Motor neuron (in vitro differentiated cells): ENCODE measurements at places on chromosomes 7 and 10.

GRCh38 chr10:59832506-59832905 is 73.8 kb downstream of the CCDC6 start:
- ATAC-seq, result no peak

DNA sequence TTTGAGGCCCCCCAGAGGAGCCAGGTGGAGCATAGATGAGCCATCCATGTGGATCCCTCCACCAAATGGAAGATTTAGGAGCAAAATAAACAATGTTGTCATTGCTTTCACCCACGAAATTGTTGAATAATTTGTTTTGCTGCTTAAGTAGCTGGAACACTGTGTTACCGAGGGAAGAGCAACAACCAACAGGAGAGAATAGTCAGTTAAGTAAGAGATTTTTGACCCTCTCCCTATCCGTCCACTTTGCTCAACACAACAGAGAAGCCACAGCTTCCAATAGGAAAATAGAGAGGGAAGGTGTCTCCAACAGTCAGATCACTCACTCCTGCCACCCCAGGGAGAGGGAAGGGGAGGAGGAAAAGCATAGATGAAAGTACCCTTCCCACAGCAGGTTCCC is 3.9 kb upstream of the ZKSCAN1 start:
- no peak for ATAC-seq

GRCh38 chr7:139358541-139359365 is 941 bp upstream of the LUC7L2 start:
- ATAC-seq, result peak; percentile 4

- ATAC-seq, result no peak
These were observed 7.3 kb downstream of the PDK4 start for GRCh38 chr7:95589031-95589430.

DNA sequence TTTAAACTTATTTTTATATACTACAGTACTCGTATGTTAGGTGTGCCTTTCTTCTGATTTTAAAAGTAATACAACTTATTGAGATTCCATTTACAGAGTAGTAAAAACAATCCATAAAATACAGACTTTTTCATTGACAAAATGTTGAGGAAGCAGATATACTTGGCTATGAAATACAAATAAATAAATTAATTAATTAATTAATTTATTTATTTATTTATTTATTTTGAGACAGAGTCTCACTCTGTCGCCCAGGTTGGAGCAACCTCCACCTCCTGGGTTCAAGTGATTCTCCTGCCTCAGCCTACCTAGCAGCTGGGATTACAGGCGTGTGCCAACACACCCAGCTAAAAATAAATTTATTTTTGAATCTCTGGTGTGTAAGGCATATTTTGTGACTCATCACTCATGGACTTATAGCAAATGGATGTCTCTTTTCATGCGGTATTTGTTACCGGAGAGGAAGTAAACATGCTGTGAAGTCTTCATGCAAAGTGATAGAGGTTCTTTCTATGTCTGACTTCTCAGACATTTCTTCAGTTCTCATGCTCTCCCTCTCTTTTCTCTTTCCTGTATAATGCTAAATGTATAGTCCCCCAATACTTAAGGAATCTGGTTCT is 20.2 kb upstream of the SRPK2 start:
- no peak for ATAC-seq

DNA sequence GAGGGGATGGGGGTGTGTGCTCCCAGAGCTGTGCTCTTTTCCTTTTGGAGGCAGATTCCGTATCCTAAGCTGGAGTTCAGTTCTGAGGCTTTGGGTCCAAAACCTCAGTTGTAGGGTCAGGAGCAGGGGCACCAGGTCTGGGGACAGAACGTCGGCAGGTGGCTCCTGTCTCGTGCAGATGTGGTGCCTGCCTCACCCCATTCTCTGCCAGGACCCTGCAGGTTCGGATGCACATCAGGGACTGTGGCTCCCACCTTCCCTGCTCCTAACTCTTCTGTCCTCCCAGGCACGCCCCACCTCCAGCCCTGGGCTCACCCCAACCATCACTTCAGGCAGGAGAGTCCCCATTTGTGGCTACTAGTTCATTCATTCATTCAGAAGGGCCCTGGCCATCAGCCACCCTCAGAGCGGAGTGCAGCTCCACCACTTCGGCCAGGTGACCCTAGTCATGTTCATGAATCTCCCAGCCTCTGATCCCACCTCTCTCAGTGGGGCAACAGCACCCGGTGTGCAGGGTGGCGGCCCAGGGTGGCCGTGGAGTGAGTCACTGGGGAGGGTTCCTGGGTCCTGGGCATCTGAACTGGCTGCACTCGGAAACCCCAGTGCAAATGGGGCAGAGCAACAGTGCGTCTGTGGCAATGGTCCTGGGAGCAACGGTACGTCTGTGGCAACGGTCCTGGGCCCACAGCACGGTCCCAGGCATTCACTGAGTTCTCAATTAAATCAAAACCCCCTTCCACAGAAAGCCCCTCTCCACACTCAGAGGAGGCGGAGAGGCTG is 100.8 kb upstream of the FAM20C start:
- ATAC-seq, result no peak

DNA sequence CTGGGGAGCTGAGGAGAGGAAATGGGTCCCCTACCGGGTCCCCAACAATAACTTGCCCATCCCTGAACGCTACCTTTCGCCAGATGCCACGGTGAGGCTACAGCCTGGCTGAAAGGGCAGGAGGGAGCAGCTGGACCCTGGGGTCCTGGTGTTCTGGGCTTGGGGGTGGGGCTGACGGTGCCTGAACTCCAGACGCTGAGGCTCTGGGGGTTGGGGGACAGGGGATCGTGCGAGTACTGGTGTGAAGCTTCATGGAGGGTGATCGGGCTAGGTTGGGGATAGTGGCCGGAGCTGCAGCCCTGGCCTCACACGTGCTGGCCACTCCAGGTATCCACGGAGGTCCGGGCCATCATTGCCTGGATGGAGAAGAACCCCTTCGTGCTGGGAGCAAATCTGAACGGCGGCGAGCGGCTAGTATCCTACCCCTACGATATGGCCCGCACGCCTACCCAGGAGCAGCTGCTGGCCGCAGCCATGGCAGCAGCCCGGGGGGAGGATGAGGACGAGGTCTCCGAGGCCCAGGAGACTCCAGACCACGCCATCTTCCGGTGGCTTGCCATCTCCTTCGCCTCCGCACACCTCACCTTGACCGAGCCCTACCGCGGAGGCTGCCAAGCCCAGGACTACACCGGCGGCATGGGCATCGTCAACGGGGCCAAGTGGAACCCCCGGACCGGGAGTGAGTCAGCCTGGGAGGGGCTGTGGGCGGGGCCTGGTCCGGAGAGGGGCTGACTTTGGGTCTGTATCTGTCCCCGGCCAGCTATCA is 8.3 kb downstream of the AEBP1 start:
- ATAC-seq, result no peak

GRCh38 chr10:51000164-51000563 is 74.1 kb upstream of the PRKG1 start:
- ATAC-seq, result no peak

GRCh38 chr10:4588824-4589223 is 237.2 kb upstream of the AKR1E2 start:
- no peak for ATAC-seq

DNA sequence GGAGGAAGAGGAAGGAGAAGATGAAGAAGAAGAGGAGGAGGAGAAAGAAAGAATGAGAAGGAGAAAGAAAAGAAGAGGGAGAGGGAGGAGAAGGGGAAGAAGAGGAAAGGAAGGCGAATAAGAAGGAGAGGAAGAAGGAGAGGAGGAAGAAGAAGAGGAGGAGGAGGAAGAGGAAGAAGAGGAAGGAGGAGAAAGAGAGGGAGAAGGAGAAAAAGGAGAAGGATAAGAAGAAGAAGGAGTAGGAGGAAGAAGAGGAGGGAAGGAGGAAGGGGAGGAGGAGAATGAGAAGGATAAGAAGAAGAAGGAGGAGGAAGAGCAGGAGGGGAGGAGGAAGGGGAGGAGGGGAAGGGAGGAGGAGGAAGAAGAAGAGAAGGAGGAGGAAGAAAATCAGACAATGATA is 149.2 kb upstream of the LYZL2 start:
- ATAC-seq, result no peak

- ATAC-seq, result no peak
These were observed 87.2 kb downstream of the RNF216 start for GRCh38 chr7:5694221-5694754.

GRCh38 chr10:64115908-64116643 is 594.9 kb downstream of the REEP3 start:
- ATAC-seq, result no peak

GRCh38 chr10:60208676-60209269 is 180.9 kb downstream of the ANK3 start:
- no peak for ATAC-seq

DNA sequence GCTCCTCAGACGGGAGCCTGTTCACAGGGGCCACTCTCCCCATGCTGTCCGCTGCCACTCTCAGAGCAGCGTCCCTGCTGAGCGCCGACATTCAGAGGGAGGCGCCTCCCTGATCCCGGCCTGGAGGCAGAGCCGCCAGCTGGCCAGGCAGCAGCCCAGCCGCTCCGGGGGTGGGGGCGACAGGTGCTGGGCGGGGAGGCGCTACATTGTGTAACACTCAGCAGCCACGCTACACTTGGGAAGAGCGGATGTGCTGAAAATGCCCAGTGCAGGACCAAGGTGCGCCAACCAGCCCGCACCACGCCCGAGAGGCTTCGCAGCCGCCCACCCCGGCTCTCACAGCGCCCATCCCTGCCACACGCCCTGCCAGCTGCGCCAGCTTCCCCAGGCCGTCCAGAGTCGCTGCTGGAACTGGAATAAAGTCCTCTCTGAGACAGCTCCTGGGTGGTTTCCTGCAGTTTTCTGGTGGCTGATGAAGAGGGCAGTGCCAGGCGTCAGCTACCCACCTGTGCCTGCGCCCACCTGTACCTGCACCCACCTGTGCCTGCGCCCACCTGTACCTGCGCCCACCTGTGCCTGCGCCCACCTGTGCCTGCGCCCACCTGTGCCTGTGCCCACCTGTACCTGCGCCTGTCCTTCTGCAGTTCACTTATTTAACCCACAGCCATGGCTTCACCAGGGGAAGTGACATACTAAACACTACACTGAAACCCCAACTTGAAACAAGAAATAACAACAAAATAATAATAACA is 25.7 kb downstream of the STK32C start:
- ATAC-seq, result peak; percentile 46

GRCh38 chr7:129308047-129308446 is 83.2 kb downstream of the AHCYL2 start:
- ATAC-seq, result peak; percentile 50

- no peak for ATAC-seq
These were observed 36.4 kb downstream of the CUBN start for GRCh38 chr10:17092986-17093803.

GRCh38 chr10:1155791-1156615 is 99.8 kb downstream of the WDR37 start:
- ATAC-seq, result no peak

DNA sequence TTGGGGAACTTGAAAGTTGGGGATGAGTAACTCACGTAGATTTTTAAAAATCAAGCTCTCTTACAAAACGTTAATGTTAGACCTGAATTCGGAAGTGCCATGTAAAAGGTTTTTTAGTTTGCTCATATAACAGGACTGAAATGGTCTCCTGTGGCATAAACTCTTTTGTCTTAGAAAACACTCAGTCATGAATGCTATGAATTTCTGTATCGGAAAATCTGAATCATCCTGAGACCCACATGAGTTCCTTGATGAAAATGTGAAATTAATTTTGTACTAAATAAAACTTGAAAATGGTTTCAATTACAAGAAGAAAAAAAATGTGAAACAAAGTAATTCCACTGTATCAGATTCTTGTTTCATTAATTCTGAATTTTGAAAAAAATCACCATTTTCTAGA is 134.8 kb upstream of the BMPER start:
- ATAC-seq, result no peak

DNA sequence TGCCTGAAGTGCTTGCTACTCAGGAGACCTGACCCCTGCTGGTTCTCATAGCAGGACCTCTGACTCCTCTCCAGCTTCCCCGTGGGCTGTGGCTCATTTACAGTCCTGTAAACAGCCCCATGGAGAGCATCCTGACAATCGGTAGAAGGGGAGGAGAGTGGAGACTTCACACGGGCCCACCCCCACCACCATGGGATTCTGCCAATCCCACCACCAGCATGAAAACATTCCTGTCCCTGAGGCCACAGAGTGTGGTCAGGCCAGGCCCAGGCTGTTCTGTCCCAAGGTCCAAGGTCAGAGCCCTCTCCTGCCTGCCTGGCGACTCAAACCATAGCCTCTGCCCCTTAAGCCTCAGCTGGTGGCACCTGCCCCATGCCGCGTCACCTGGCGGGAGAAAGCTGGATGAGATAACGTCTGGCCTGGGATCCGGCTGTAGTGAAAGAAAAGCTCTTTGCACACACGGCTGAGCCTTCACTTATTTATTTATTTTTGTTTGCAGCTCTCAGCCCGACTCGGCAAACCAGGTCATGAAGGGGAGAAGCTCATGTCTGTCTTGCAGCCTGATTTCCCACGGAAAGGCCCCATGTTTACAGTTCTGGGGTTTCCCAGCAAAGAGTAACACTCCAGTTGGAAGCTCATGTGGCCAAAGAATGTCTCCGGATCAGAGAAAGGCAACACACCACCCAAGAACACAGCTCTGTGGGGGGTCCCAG is 293.6 kb upstream of the ZMIZ1 start:
- ATAC-seq, result no peak

GRCh38 chr7:125450749-125451148 is 521.1 kb upstream of the POT1 start:
- ATAC-seq, result no peak

GRCh38 chr7:79091661-79092060 is 361.8 kb downstream of the MAGI2 start:
- ATAC-seq, result no peak

GRCh38 chr7:100887516-100888290 is 1.8 kb downstream of the UFSP1 start:
- no peak for ATAC-seq

GRCh38 chr7:27065709-27066108 is 30.1 kb downstream of the HOXA1 start:
- ATAC-seq, result no peak

DNA sequence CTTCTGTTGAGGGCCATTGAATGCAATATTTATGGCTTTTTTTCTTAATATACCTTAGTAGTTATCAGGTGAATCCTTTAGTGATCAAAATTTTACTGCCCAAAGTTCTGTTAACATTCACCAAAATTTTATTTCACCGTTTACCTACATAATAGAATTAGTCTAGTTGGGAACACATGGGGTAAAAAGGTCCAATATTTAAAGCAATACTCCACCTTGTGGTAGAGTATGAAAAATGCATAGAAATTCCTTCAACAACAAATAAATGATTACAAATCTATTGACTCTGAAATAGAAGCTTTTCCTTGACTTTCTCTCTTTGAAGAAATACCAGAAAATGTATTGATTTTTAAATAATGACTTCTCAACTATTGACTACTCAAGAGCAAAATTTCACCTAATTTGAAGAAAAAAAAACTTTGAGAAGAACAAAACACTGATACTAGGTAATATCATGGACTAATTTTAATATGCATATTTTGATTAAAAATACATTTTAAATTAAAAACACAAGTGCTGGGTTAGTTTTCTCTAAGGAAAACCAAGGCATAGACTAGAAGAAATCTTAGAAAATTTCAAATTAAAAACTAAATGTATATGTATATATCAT is 43.3 kb downstream of the POLR1F start:
- ATAC-seq, result no peak

- ATAC-seq, result no peak
These were observed 15.6 kb downstream of the GRIFIN start for GRCh38 chr7:2460641-2461040.
